ENCODE measurements at places on chromosomes 2 and 18.

GRCh38 chr18:21702602-21703001 is 2.0 kb downstream of the ABHD3 start:
- DNase-seq, result no peak

DNA sequence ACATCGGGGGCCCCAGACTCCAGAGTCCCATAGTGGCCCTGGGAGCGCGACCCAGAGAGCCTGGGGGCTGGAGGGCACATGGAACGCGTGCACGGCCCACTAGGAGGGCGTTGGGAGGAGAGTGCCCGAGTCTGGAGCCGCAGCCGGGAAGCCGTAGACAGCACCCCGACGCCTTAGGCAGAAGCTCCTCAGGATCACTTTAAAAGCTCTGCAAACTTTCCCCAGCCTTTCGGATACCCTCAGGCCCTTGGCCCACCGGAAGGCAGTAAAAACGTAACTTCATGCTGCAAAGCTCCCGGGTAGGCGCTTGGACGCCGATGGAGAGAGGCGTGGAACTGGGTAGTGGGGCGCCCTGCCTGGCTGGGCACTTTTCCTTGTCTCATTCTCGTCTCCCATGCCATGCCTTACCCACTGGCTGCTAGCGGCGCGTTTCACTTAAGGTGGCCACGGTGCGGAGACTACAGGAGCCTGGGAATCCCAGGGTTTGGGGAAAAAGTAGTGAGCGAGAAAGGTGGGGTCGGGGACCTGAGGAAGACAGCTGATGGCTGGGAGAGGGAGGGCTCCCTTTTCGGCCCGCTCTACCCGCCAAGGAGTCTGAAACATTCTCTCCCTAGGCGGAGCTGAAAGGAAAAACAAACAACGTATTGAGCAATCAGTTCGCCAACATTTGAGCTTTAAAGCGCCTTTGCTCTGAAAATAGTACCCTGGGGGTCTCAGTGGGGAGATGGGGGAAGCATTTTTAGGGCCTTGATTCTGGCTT is 141.8 kb downstream of the MEIS1 start:
- no peak for DNase-seq

DNA sequence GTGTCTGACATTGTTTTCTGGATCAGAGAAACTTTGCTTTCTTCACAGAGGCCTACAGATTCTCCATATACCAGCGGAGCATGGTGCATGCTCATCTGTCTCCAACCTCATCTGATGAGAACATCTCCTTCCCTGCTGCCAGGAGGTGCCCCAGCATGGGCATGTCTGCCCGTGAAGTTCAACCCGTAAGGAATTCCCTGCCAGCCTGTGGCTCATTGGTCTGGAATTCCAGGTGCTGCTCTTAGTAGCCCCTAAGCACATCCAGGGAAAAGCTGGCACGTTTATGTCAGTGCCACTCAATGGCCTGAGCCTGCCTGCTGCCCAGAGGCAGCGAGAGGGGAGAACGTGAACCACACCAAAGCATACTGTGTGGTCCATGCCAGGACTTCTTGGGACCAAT is 1.7 kb upstream of the SP100 start:
- no peak for DNase-seq

DNA sequence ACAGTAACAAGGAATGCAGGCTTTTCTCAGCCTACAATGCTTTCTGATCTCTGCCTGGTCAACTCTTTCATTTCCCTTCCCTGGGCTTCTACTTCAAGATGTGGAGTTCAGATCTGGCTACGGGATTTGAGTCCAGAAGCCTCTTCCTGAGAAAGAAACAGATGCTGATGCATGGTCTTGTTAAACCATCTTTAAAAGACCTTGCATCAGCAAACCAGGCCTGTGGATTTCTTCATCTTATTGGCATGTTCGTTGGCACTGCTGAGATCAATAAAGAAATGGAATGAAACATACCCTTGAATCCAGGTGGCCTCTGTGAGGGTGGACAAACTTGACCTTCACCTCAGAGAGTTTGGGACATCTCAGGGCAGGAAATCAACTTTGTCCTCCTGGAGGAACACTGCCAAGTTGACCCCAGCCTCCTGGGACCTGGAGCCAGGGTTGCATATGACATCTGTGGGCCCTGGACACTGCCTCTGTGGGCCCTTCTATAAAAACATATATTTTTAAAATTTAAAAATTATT is 21.4 kb downstream of the IGFBP2 start:
- no peak for DNase-seq

DNA sequence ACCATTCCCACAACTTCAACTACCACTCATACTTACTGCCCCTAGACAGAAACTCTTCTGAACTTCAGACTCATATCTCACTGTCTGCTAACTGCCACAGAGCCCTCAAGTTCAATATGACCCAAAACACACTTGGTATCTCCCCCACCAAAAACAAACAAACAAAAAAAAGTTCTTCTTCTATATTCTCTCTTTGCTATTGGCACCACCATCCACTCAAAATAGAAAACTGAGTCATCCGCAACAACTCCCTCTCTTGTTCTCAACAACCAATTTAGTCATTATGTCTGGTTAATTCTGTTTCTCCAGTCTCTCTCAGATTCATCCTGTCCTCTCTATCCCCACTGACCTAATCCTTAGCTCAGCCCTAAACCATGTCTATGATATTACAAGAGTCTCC is 7.2 kb upstream of the DCTN1 start:
- no peak for DNase-seq

GRCh38 chr2:150214626-150215025 is 272.8 kb downstream of the RND3 start:
- DNase-seq, result no peak

GRCh38 chr2:98936353-98937351 is 627 bp upstream of the CRACDL start:
- DNase-seq, result peak; percentile 43

Data from activated naive CD4-positive, alpha-beta T cell treated with anti-CD3 and anti-CD28 coated beads, Interleukin-2, amount 10 ng/mL, durations not matched to agents 7 days and 5 days (primary cell).